GM04503 (cell line): ENCODE measurements at places on chromosomes 5 and 9.
A peak's percentile ranks its signal among the peaks of the same experiment; 100 is the strongest.

GRCh38 chr9:101564252-101564651 is 30.5 kb downstream of the PPP3R2 start:
- DNase-seq: no peak

GRCh38 chr5:73302797-73303147 is 129.8 kb downstream of the TMEM174 start:
- DNase-seq: no peak

DNA sequence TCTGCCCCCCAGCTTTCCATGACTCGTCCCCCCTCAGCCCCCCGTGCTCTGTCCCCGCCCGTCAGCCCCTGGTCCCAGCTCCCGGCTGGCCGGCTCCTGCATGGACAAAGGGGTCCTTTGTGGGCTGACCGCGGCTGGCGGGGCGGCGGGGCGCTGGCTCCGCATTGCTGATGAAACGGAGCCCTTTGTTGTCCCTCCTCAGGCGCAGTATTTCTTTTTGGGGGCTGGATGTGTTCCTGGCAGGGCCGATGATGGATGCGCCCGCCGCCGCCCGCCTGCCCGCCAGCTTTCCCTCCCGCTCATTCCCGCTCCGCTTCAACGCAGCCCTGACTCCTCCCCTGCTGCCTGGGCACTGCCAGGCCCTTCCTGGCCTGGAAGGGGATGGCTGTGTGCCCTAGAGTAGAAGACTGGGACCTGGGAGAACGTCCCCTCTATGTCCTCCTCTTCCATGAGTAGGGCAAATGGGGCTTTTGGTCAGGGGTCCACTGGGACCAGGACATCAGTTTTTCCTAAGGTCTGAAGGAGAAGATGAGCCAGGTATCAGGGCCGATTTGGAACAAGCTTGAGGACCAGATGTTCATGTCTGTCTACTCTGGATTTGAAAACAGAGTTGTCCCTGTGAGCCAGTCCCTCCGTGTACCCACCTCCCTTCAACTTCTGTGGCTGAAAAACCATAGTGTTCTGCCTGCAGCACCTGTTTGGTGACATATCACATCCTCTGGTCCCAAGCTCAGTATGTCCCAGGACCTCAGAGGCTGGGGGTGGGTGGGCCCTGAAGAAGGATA is 29.0 kb downstream of the CXXC5 start:
- DNase-seq: no peak

DNA sequence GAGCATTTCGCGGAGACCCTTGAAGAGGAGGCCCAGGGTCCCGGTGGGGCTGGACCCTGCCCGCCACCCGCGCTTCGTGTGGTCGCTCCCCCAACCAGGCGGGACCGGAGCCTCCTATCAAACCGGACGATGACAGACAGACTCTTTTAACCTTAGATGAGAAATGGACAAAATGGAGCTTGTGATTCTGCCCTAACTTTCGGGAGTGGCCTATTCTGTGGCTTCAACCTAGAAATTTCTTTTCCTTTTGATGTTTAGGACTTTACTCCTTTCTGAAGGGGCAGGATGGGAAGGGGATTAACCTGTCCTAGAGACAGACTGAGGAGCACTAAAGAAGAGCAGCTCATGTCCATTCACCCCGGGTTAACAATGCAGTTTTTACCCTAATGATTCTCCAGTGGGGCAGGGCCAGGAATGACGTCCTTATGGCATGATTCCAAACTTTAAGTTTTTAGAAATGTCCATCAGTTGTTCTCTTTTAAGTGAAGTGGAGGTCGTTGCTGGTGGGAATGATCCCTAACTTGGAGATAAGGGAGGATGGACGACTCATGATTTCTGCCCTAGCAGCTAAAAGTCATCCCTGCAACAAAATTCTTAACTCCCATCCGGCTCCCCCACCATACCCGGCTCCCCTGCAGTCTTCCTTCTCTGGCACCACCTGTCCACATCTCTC is 1.0 kb downstream of the NIPSNAP3A start:
- no peak for DNase-seq

GRCh38 chr9:88017096-88017495 is 42.8 kb upstream of the CDK20 start:
- DNase-seq: peak; percentile 3

DNA sequence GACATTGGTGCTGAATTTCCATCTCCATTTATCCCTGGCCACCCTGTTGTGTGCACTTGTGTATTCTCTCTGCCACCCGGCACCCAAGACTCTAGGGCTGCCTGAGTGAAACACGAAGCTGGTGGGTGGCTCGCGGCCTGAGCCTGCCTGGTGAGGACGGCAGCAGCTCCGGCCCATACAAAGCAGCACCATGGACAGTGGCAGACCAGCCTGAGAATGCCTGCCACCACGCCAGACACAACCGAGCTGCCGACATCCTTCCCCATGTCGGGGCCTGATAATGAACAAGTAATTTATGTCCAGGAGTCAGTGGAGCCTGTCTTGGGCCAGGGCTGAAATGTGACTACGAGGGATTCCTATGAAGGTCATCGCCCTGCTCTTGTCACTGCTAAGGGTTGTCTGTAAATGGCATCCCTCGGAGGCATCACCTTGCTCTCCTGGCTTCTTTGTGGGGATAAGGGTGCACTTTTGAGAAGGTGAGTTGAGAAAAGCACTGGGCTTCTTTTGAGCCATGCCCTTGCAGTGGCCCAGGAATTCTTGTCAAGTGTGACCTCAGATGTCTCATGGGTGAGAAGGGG is 175.7 kb downstream of the MELK start:
- DNase-seq: no peak

- DNase-seq: no peak
Measured at GRCh38 chr5:134626369-134627014, 6.1 kb downstream of the SAR1B start.

DNA sequence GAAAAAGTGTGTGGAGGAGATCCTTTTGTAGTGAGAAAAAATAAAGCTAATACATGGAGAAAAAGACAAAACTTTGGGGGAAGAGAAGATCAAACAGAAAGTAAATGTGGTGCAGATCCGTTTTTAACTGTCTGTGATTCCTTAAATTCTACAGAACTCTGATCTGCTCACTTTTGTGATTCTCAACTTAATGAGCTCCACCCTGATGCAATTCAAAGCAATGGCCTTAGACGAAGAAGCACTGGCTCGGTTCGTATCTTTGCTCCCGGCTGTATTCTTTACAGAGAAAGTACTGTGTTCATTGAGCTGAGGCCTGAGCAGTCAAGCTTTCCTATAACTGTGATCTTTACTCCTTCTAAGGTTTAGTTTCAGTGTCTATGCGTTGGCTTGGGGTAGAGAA is 453.4 kb downstream of the DMAC1 start:
- no peak for DNase-seq

DNA sequence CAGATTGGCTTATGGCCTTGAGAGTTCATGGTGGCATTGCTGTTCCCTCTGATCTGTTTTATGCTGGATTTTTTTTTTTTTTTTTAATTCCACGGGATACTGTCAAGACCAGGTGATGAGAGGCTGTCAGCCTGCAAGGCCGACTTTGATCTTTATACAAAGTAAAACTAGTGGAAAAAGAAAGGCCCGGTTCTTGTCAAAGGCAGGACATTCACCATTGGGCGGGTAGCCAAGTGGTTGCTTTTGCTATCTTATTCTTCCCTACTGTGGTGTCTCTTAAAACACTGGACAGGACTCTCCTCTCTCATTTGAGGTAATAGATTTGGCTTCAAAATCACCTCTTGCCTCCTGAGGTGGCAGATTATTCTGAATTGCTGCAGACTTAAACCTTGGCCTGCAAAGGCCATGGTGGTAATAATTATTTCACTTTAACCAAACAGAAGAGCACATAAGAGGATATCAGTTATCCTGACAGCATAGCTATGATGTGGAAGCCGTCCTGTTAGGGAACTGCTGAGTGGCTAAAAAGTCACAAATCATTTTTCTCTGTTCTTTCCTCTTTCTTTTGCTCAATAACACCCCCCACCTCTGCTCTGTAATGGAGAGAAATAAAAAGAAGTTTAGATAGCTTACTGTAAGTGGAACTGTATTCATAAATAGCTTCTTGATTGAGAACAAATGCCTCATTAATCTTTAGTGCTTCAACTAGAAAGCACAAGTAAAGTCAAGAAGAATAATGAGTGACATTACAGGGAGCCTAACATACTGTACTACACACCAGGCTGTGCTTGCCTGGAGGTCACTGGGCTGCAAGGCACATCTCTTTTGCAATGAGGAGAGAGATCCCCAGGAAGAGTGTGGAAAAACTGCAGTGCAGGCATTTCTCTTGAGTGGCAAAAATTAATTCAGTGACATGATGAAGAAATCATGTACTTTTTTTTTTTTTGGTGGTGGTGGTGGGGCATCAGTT is 275.6 kb downstream of the KDM4C start:
- no peak for DNase-seq

DNA sequence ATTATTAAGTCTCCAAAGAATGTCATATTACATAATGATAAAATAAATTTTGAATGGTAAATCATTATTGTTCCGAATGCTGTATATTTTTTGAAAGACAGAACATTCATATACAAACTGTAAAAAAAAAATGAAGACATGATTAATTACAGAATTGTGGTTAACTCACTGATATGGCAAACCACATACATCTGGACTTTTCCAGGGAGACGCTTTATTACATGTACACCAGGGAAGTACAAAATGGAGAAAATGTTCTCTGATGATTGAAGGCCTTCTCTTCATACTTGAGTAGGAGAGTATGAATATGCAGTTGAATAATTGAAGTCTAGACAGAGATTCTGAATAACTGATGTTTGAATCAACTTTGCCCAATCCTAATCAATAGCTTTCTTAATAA is 1886.9 kb downstream of the EFNA5 start:
- no peak for DNase-seq

DNA sequence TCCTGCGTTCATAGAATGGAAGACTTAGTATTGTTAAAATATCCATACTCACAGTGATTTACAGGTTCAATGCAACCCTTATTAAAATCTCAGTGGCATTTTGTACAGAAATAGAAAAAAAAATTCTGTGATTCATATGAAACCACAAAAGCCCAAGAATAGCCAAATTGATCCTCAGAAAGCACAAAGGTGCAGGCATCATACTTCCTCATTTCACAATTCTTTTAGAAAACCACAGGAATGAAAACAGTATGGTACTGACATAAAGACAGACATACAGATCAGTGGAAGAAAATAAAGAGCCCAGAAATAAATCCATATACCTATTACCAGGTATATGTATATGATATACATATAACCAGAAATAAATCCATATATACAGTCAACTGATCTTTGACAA is 86.8 kb upstream of the MEGF10 start:
- DNase-seq: peak; percentile 11

DNA sequence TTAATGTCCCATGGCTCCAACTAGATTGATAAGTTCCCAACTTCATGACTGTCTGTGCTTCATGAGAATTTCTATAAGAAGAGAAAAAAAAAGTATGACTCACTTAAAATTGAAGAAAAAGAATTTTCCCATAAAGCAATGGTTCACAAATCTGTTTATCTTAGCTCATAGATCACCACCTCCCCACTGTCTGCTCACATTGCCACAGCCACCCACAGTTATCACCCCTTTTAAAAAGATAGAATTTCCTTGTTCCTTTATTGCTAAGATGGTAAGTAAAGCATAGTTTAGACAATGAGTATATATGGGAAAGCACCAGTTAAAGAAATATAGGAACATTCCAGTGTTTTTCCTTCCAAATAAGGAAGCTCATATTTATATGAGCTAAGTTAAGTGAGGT is 67.1 kb downstream of the ALDH7A1 start:
- DNase-seq: no peak

- DNase-seq: no peak
Measured at GRCh38 chr5:149030392-149030791, 32.5 kb downstream of the SH3TC2 start.

- DNase-seq: no peak
Measured at GRCh38 chr9:83934569-83935275, 13.5 kb upstream of the KIF27 start.

DNA sequence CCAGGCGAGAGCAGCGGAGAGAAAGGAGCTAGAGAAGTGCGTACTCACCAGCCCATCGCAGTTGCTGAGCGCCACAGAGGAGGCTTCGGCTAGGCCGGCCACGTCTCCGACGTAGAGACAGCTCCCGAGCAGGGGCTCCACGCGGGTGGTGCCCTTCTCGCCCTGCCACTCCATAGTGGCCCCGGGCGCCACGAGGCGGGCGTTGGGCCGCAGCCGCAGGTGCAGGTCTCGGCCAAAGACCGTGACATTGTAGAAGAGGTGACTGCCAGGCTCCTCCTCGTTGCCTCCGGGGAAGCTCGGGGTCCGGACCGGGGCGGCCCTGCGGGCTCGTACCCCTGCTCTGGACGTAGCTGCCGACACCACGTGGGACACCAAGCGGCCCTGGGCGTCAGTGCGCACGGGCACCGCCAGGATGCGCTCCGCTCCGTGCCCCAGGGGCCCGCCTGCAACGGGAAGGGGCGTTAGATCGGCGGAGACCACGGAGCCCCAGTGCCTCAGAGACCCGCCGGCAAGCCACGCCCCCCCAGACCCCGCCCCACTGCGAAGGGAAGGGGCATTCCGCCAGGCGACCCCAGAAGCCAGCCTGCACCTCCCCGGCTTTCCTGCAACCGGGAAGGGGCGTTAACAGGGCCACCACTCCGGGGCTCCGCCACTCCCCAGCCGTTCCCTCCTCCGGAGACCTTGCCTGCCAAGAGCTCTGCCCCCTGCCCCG is 1.4 kb downstream of the ADAMTS2 start:
- no peak for DNase-seq

- no peak for DNase-seq
Measured at GRCh38 chr5:78801413-78801812, 152.8 kb upstream of the LHFPL2 start.

- no peak for DNase-seq
Measured at GRCh38 chr5:66660396-66660795, 64.2 kb downstream of the MAST4 start.

DNA sequence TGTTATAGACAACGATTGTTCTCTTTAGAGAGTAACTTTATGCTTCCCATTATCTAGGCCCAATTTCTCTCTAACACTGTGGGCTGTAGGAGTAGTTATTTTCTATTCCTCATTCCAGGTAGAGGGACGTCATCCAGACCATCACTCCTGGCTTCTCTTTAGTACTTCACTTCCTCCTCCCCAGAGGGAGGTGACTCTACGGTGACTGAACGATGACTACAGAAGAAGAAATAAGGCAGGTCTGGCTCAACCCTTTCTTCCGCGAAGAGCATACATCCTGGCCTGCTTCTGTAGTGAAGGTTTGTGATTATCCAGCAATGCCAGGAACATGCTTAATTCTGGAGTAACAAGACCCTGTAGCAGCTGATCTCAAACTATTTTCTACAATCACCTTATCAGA is 50.8 kb downstream of the HMGCR start:
- no peak for DNase-seq

- no peak for DNase-seq
Measured at GRCh38 chr9:106915851-106916250, 52.9 kb downstream of the ZNF462 start.

DNA sequence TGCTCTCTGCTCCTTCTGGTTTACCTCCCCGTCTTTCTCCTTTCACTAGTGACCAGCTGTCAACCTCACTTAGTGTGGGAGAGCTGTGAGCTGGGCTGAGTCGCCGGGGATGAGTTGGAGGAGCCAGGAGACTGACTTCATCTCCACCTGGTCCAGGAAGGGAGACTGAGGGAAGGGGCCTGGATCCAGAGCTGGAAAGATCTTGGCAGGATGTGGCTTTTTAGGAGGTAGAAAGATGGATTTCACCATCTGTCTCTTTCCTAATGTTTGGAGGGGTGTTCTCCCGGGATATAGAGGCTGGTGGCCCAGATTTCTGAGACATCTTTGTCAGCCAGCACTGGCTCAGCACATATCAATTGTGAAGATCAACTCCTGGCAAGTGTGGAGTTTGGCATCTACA is 37.1 kb upstream of the TNC start:
- no peak for DNase-seq

GRCh38 chr9:89654025-89654662 is 49.3 kb downstream of the GADD45G start:
- DNase-seq: no peak
